ENCODE measurements at places on chromosomes 6 and 20.
A peak's percentile ranks its signal among the peaks of the same experiment; 100 is the strongest.

DNA sequence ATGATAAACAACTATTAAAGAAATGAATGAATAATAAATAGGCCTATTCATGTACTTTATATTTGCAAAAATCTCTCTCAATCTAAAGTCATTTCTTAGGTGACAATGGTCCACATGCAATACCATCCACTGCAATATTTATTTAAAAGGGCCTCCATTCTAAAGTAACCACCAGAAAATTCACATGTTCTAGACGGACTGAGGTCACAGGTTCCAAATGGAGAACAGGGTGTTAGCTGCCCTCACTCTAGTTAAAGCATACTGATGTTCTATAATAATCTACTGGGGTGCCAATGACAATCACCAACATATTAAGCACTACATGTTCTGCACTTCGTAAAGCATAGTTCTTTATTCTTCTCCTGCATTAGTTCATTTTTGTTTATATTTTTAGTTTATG is 1.2 kb downstream of the HBS1L start:
- peak; percentile 54 for DNase-seq

GRCh38 chr6:82589509-82590206 is 226.0 kb downstream of the TPBG start:
- DNase-seq, result no peak

DNA sequence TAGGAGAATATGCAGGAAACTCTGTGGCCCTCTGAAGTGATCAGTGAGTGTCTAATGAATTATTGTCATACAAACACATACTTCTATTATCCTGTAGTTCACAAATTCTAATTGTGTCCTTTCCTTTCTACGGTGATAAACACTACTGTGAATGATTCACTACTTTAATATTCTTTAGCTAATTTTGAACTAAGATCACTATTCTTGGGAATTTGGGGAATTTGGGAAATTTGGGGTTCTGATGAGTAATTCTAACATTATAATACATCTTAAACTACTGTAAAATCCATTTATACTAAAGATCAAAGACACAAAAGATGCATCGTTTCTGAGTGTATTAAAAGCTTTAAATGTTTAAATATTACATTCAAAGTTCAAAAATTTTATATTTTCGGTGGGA is 1287.2 kb upstream of the CITED2 start:
- no peak for DNase-seq

DNA sequence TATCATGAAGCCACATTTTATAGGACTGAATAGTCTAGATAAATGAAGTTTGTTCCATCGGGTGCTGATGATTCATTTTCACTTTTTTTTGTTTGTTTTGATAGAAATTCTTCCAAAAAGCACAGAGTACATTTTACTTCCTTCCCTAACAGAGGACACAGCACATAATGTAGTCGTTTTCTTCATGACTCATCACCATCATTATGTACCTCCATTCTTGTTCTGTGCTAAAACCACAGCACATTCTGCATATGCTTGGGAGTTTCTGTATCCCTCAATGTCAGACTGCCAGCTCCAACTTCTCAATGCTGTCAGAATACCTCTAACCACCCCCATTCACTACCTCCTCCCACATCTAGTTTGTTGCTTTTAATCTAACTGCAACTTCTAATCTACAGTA is 1004.9 kb upstream of the ADGRB3 start:
- DNase-seq, result no peak

- DNase-seq, result no peak
Observed at GRCh38 chr20:63116412-63117106, 99.4 kb downstream of the YTHDF1 start.

GRCh38 chr6:43770372-43771209 is 580 bp downstream of the VEGFA start:
- peak; percentile 68 for DNase-seq

- DNase-seq, result no peak
Observed at GRCh38 chr6:141562186-141562811, 570.4 kb upstream of the GJE1 start.

- DNase-seq, result no peak
Observed at GRCh38 chr6:108210556-108210955, 44.7 kb downstream of the NR2E1 start.

- DNase-seq, result no peak
Observed at GRCh38 chr6:56650191-56650590, 7.5 kb upstream of the DST start.

DNA sequence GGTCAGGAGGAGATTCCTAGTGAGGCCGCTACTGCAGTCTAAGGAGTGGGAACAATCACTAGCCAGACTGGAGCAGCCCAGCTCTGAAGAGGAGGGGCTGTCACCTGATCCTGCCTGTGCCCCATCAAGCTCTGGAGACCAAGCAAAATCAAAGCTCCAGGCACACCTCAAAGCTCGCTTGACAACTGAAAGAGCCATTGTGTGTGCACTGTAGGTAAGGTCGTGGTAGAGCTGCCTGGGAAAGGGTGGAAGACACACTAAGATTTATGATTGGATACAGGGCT is 58.2 kb downstream of the CSE1L start:
- no peak for DNase-seq

Measured in hematopoietic multipotent progenitor cell treated with erythropoietin and hydrocortisone succinate and interleukin-3 and kit ligand, for 17 days (in vitro differentiated cells).